Activated CD4-positive, alpha-beta T cell treated with anti-CD3 and anti-CD28 coated beads for 1 hour (primary cell): ENCODE measurements at places on chromosomes 13 and 19.

- peak; percentile 13 for DNase-seq
Measured at GRCh38 chr19:41792513-41793413, 3.6 kb upstream of the CEACAM3 start.

- DNase-seq = no peak
Measured at GRCh38 chr19:46736531-46737297, 9.1 kb upstream of the FKRP start.

GRCh38 chr19:38032951-38033350 is 125.9 kb downstream of the SIPA1L3 start:
- no peak for DNase-seq

GRCh38 chr19:46958532-46958931 is 61.1 kb upstream of the NPAS1 start:
- no peak for DNase-seq

DNA sequence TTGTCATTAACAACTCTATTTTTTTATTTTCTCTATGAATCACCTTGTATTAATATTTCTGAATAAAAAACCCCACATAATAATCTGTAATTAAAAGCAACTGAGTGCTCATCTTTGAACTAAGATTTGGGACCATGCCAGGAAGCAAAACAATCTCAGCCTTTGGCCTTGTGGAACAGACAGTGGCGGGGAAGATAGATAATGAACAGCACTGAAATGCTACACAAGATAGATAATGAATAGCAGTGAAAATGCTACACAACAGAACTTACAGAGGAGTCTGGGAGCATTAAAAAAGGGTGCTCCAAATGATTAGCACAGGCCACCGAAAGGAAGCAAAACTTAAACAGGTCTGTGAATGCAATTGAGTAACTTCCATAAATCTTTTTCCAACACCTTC is 134.9 kb downstream of the GPC5 start:
- DNase-seq = no peak

- DNase-seq = peak; percentile 38
Measured at GRCh38 chr19:48608798-48609263, 2.3 kb downstream of the SPACA4 start.

GRCh38 chr13:82116422-82116989 is 1765.8 kb downstream of the SLITRK1 start:
- no peak for DNase-seq

DNA sequence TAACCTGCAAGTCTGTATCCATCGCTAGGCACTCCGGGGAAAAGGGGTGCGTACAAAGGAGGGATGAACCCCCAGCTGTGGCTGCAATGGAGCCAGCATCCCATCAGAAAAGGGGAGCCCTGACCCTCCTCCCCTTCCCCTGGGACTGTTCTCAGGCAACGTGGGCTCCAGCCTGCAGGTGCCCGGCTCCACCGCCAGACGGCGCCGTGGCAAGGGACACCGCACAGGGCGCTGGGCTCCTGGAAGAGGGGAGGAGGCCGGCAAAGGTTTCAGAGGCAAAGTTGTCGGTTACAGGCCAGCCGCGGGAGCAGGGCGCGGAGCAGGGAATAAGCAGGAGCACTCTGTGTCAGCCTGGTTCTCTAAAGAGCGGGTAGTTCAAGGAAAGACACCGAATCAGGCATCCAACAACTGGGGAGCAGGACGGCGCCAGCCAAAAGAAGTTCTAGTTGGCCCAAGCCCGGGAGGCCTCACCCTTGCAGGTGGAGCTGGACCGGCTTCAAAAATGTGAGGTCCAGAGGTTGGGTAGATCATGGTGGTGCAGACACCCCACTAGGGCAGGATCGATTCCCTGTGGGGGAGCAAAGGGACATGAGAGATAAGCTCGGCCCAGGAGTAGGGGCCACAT is 53.0 kb upstream of the ATP12A start:
- DNase-seq = no peak

DNA sequence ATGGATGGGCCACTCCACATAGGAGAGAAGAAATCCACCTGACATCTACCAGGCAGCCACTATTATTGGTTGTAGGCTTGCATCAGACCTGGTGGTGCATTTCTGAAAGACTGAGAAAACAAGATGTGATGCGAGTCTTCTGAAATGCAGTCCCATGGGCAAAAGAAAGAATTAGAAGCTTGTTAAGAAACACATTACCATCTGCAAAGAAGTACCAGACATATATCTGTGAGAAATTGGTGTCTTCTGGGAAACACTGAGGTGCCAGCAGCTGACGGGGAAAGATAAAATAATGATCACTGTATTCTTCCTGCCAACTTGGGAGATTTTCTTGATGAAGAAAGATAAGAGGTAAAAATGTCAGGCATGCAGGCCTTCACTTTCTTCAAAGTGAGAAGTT is 14.4 kb downstream of the AMER2 start:
- DNase-seq = no peak

DNA sequence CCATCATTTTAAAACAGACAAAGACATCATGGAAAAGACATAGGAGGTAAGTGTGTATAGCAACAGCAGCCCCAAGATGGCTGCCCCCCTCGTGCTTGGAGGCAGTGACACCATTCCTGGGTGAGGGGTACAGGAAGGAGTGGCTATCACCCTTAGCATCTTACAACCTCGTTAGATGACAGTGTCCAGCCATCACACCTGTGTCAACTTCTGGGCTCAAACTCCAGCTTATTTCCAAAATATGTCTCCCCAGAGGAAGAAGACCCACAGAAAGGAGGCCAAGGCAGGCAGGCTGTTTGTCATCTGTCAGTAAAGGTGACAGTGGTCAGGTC is 27.5 kb downstream of the EPS15L1 start:
- DNase-seq = no peak

GRCh38 chr13:35219021-35219420 is 257.5 kb downstream of the MAB21L1 start:
- DNase-seq = no peak

- no peak for DNase-seq
Measured at GRCh38 chr19:34375598-34375997, 10.6 kb downstream of the GPI start.

DNA sequence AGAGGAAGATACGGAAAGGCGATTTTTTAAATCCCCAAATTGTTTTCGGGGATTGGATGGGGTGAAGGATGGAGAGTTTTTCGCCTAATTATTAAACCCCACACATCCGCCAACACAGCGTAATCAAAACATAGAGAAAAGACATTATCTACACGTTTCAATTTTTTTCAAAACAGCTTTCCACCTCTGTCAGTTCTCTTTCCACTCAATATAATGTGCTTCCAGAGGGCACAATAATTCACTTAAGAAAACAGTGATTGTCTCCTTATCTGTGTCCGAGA is 435 bp upstream of the OBI1 start:
- no peak for DNase-seq

DNA sequence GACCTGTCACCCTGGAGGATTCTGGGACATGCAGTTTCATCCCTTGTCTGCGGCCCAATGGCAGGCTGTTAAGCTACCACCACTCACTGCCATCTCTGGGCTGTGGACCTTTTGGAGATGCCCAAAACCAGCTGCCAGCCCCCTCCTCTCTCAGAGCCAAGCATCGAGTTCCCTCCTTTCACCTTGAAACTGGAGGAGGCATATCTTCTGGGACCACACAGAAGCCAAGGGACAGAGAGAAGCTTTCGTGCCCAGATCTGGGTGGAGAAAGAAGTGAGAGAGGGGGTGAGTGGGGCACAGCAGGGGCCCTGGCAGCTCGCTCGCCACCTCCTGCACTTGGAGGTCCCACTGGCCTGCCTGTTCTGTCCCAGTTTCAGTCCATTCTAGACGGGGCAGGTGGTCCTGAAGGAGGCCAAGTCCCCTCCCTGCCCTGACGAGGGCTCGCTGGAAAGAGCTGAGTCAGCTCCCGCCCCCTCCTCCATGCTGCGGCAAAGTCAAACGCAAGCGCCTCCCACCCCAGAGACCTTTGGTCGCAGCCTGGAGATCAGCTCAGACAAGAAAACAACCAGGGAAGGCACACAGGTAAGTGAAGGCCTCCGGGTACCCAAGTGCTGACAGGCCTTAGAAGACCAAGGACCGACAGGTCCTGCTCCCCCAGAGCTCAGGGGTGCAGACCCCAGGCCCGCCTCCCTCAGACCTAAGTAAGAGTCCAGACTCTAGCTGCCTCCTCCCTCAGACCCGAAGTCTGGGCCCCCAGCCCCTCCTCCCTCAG is 3.8 kb downstream of the BCAT2 start:
- DNase-seq = no peak

GRCh38 chr19:47035127-47036096 is 13.0 kb downstream of the TMEM160 start:
- peak; percentile 91 for DNase-seq

DNA sequence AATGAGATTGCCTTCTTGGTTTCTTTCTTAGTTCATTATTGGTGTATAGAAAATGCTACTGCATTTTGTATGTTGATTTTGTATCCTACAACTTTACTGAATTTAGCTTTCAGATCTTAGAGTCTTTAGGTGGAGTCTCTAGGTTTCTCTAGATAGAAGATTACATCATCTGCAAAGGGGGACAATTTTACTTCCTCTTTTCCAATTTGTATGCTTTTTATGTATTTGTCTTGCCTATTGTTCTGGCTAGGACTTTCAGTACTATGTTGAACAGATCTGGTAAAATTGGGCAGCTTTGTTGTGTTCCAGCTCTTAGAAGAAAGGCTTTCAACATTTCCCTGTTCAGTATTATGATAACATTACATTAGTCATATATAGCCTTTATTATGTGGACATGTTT is 101.0 kb upstream of the SPRY2 start:
- no peak for DNase-seq

DNA sequence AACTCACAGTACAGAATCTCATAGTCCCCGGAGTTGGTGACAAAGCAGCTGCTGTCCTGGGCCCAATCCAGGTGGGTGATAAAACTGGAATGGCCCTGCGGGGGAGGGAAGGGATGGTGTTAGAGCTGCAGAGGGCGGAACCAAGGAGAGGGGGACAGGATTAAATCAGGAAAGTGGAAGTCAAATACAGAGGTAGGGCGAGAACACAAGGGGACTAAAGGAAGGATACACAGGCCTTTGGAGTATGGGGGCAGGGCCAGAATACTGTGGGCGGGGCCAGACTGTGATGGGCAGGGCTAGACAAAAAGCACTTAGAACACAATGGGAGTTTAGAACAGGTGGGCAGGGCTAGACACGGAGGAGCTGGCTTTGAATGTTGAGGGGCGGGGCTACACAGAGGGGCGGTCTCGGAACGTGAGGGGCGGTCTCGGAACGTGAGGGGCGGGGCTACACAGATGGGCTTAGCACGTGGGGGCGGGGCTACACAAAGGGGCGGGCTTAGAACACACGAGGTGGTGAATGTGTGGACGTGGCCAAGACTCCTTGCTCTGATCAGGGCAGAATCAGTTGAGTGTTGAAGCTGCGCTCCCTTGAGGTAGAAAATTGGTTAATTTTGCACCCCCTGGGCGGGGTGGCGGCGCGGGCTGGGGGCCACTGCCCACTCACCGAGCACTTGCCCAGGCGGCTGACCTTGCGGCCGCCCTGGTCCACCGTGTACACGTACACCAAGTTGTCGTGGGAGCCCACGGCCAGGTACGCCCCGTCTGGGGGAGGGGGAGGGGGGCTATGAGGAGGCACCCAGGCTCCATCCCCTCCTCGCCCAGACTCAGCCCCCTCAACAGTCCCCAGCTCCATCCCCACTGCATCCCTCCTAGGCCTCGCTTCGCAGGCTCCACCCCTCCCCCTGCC is 14.0 kb upstream of the GPR4 start:
- peak; percentile 39 for DNase-seq

GRCh38 chr13:41361491-41361890 is 50.4 kb downstream of the NAA16 start:
- no peak for DNase-seq

GRCh38 chr13:113216254-113217048 is 7.0 kb downstream of the CUL4A start:
- no peak for DNase-seq

- DNase-seq = no peak
Measured at GRCh38 chr19:15923702-15924101, 10.6 kb downstream of the CYP4F11 start.

DNA sequence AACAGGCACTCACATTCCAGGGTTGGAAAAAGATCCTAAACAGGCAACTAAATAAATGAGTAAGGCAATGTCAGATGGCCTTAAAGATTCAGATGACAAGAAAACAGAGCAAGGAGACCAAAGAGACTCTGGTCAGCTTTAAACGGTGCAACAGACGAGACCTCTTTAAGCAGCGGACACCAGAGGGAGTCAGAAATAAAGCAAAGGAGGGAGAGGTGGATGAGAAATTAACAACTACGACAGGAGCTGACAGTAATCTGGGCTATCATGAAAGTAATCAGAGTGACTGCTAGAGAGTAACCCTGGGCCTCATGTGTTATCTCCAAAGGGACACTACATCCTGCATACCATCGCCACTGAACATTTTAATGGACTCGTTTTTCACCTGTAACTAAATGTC is 1.1 kb downstream of the ZNF550 start:
- DNase-seq = no peak

- no peak for DNase-seq
Measured at GRCh38 chr19:16042533-16043085, 33.7 kb upstream of the TPM4 start.

DNA sequence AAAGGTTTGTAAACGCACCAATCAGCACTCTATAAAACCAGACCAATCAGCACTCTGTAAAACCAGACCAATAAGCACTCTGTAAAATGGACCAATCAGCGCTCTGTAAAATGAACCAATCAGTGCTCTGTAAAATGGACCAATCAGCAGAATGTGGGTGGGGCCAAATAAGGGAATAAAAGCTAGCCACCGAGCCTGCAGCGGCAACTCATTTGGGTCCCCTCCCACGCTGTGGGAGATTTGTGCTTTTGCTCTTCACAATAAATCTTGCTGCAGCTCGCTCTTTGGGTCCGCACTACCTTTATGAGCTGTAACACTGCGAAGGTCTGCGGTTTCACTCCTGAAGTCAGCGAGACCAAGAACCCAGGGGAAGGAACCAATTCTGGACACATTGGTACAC is 28.0 kb downstream of the ZNF175 start:
- no peak for DNase-seq

DNA sequence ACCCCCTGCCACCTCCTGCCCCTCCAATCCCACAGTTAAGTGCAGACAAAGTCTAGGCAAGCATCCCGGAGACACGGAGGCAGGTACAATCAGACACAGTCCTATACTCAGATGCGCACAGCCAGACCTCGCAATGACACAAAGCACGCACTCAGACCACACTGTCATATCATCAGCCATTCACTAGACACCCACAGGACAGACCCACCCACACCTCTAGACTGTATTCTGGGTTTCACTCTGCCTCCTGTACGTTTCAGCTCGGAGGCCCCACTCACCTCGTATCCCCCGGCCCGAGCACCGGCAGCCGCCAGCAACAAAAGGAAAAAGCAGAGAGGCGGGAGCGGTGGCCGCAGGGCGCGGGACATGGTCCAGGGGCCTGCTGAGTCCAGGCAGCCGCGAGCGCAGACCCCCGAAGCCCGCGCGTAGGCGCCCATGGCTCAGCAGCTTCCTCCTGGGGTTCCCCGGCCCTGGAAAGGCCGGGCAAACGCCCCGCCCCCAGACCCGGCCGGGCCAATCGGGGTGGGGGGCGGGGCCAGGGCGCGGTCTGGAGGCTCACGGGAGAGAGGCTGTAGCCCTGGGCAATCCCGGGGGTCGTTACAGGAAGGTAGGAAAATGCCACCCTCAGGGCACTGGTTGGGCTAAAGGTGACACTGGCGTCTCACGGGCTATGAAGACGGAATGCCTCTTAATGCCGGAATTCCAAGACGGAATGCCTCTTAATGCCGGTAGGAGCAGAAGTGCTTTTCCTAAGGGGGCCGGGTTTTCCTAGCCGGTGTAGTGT is at the start of the genes MAN2B1 and WDR83:
MAN2B1 (minus strand) TSS at position 478 of the 784 bp plus-strand sequence; CDS start at position 437, 41 bp downstream.
WDR83 (plus strand) TSS at position 543 of the 784 bp plus-strand sequence. CDS start 2,984 bp downstream, outside the sequence.
- DNase-seq = peak; percentile 63

GRCh38 chr13:21671620-21672286 is 880 bp downstream of the FGF9 start:
- no peak for DNase-seq
